ENCODE measurements at places on chromosomes 2 and 18.

- DNase-seq = no peak
Measured at GRCh38 chr2:173217116-173217840, 137.4 kb upstream of the CDCA7 start.

- DNase-seq = peak; percentile 30
Measured at GRCh38 chr18:55420665-55421307, 167.2 kb downstream of the TCF4 start.

DNA sequence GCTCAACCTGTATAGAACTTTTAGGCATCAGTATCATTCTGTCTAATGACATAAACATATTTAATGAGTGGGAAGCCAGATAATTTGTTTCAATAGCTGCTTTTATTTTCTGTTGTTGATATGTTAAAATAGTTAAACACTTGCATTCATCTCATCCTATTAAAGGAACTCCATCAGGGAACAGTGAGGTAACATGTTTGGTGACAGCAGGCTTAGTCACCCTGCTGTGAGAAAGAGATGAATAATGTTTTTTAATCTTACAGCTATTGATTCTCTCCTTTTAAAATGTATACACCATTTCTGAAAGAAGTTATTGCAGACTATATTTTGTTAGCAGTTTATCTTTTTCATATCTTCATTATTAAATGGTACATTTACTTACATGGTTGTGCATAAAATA lies 123.3 kb upstream of the CWC22 start:
- DNase-seq = peak; percentile 13

GRCh38 chr2:160388464-160389263 lies 104.9 kb downstream of the RBMS1 start:
- DNase-seq = no peak

DNA sequence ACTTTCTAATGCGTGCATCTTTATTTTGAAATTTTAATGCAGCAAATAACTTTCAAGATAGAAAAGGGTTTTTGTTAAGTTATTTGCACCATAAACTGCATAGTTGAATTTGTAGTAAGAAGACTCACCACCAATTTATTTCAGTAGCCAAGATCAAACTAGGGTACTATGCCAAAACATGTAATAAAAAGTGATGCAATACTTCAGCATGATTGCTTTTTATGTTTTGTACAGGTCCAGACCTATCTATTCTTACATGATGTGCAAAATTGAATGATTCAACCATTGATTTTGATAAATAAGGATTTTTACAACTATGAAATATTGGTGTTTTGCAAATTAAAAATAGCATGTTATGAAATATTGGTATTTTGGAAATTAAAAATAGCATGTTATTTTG lies 26.7 kb downstream of the AGPS start:
- DNase-seq = peak; percentile 63

- DNase-seq = no peak
Measured at GRCh38 chr2:80303006-80303908, 1.3 kb downstream of the LRRTM1 start.

DNA sequence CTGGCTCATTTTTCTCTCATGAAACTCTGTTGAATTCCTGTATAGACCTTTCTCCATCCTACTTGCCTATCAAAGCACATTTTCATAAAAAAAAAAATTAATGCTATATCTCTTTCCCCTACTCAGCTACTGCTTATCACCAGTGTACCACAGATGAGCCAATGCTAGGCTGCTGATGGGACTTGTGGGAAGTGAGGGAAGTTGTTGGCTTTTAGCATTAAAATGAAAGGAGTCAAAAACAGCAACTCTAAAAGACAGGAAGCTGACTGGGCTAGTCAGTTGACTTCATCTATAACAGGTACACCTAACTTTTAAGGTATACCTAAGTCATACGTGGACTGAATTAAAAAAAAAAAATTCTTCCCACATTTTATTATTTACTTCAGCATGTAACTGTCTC lies 102.1 kb downstream of the FAM117B start:
- DNase-seq = no peak

DNA sequence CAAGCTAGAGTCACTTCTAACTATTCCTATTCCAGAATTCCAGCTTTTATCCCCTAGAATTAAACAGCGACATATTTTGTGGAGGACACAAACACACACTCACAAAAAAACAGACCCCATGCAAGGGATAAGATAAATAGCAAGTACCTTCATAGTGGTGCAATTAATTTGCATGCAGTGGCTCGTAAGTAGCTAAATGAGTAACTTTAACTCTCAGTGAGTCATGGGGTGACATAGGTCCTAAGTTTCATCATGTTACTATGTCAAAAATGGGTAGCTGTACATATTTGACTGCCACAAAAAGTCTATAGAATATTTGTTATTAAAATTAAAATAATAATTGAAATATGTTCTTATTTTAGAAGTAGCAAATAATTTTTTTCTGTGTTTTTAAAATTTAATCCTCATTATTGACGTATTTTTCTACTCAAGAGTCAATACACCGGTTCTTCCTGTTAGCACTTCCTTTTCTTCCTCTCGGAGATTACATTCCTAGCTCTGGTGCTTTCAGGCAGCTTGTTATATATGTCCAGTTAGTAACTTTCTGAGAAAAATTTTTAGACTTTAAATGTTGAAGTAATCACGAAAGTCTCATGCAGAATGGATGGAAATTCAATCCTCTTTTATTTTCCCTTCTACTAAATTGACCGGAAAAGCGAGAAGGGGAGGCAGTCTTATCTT lies 247.0 kb downstream of the KCNH7 start:
- DNase-seq = no peak

GRCh38 chr2:241315879-241316631 lies at the start of gene SEPTIN2:
TSS of gene SEPTIN2 (plus strand) at chr2:241315925. CDS start at chr2:241324233, 8,308 bp downstream.
- DNase-seq = peak; percentile 74

GRCh38 chr2:74858281-74858680 lies 24.4 kb downstream of the HK2 start:
- DNase-seq = no peak

DNA sequence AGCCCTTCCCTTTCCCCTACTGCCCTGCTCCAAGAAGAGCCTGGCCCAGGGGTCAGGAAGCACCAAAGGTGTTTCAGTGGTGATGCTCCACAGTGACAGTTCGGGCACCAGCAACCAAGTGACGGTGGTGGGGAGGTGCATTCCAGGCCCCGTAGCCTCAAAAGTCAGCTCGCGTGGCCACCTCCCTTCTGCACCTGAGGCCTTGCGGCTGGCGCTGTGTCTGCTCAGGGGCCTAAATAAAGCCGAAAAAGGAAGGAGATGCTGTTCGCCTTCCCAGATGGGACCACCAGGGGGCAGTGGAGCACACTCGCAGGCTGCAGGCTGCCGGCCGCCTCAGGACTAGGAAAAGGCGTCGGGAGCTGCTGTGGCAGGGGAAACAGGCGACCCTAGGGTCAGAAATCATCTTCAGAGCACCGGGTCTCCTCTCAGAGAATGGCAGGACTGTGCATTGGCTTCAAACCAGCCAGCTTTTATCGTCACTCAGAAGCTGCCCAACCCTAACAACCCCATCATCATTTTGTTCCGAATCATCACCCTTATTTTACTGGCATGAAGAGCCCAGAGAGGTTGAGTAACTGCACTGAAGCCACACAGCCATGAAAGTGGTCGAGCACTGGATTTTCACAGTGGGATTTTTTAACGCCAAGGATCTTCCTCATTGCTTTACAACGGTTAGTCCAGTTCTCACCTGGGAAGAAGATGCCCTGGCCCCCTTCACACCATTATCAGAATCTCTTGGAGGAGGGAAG lies 213.0 kb upstream of the CELF4 start:
- DNase-seq = peak; percentile 6

DNA sequence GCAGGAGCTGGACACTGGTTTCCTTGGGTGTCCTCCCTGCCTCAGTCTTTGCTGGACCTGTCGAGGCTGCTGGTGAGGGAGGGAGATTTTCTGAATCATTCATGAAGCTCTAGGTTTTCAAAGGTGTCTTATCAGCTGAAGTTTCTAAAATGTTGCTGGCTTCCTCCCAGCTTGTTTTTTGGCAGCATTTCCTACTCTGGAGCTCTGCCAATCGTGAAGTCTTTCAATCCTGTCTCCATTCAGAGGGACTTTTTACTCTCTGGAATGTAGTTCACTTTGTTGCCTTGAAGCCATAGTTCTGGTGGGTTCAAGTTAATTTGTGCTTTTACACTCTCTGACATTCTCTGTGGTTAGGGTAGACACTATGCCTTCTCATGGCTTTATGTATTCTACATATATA lies 23.9 kb downstream of the SNTG2 start:
- peak; percentile 17 for DNase-seq

DNA sequence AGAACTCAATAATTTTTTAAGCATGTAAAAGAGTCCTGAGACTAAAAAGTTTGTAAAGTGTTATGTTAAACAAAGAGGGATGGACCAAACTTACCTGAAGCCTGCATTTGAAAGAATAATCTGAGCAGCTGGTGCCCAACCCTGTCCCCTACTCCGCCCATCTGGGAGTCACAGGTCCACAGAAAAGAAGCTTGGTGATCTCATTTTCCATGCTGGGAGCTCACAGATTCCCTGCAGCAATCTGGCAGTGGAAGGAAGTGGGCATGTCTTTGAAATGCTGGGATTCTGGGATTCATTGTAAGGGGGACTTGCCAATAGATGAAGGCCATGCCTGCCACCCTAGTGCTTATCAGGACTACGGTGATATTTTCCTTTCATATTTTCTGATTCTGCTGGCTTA lies 17.9 kb downstream of the CDH2 start:
- no peak for DNase-seq

DNA sequence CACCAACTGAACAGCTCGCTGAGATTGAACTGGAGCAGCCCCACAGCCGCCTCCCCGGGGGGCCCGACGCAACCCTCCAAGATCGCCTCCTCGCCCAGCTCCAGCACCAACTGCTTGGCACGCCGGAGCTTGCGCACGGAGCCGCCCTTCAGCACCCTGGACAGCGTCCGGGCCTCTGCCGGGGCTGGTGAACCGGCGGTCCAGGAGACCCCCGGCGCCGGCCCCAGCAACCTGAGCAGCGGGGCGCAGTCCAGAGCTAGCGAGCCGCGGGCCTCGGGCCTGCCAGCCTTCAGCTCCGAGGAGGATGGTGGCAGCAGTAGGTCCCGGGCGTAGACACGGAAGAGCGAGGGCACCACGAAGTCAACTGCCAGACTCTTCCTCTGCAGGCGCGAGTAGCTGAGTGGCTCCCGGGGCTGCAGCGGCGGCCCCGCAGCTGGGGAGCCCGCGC lies 1.2 kb downstream of the ALK start:
- DNase-seq = peak; percentile 46

GRCh38 chr2:192286093-192286701 lies 91.5 kb upstream of the TMEFF2 start:
- peak; percentile 69 for DNase-seq

GRCh38 chr2:144748443-144748842 lies 228.5 kb upstream of the ZEB2 start:
- DNase-seq = no peak

DNA sequence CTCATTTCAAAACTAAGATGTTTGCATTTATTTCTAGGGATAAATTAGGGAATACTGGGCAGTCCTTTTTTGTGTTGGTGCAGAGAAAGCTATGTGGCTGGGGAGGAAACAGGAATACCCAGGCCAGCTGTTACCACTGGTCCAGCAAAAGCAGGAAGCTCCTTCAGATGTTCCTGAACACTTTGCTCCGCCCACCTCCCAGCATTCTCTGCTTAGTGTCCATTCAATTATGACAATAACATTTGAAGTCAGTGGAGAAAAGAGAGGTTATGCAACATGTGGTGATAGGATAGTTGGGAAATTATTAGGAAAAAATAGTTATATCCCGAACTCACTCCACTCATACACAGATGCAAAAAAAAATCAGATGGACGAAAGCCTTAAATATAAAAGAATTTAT lies 22.1 kb upstream of the ARPC2 start:
- no peak for DNase-seq

GRCh38 chr2:216546641-216547403 lies 48.2 kb downstream of the RPL37A start:
- peak; percentile 46 for DNase-seq

DNA sequence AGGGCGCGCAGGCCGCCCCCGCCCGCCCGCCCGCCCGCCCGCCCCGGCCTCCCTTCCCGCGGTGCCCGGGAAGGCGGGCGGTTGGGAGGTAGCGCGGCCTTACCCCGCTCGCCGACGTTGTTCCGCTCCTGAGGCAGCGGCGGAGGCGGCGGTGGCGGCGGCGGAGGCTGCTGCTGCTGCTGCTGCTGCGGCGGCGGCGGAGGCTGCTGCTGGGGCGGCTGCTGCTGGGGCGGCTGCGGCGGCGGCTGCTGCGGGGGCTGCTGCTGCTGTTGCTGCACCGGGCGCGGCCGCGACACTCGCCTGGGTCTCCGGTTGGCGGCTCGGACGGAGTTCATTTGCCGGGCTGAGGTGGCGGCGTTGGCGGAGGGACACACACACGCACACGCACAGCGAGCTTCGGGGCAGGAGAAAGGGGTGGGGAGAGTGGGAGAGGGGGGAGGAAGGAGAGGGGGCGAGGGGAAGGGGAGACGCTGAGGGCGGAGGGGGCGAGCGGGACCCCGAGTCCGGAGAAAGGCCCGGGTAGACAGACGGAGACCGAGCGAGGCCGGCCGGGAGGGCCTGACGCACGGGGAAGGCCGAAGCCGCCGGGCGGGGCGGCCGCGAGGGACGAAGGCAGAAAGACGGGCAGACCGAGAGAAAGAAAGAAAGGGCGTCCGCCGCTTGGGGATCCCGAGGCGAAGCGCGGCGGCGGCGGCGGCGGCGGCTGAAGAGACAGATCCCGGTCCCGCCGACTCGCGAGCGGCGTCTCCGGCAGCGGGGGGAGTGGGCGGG lies 727 bp downstream of the FBXO11 start:
- DNase-seq = no peak

GRCh38 chr2:65558743-65559142 lies 126.3 kb upstream of the SPRED2 start:
- no peak for DNase-seq

DNA sequence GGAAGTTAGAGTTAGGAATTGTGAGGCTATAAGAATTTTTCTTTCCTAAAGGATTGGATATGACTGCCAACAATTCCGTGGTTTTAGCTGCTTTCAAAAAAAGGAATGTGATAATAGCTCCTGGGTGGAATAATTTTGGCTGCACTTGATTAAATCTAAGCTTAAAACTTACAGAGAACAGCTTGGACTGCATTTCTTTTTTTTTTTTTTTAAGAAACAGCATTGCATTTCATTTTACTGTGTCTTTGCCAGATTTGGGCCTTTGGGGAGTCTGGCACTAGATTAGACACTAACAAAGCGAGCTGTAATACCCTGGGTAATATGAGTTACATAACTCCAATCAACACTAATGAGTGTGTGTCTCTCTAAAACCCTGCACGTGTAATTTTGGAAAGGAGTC lies 37.8 kb upstream of the ZNF397 start:
- peak; percentile 24 for DNase-seq

GRCh38 chr18:27609221-27609620 lies 424.1 kb upstream of the CHST9 start:
- peak; percentile 29 for DNase-seq

- no peak for DNase-seq
Measured at GRCh38 chr2:71926876-71927756, 220.5 kb downstream of the CYP26B1 start.

- no peak for DNase-seq
Measured at GRCh38 chr2:120231974-120232635, 8.9 kb upstream of the TMEM185B start.
